ENCODE measurements at places on chromosomes 12 and 14. TPM values are rescaled to one million over a fixed set of nuclear protein-coding genes. Genes with fewer than 3 reads are reported as not detected.

The GRIN2B gene
- total RNA-seq: not detected

The CLEC9A gene
- total RNA-seq: not detected

DNA sequence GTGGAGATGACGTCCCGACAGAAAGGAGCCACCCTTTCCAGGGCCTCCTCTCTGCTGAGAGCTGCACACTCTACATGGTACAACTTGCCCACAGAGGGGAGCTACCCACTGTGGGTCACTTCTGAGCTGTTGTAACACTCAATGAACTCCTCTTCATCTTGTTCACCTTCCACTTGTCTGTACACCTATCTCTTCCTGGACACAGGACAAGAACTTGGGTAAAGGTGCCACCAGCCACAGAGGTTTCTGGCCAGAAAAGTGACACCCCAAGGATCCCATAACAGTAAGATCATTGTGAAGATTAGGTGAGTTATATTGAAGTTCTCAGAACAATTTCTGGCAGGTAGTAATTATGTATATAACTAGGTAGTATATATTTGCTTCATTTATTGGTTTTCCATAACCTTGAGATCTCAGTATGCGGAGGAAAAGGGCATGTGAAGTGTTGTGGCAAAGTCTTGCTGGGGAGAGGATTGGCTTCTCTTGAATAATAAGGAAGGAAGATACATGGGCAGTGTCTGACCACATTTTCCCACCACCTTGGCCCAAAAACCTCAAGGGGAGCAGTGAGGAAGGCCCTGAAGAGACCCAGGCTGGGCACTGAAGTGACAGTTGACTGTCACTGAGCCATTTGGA lies 34.2 kb downstream of the KRT76 start:
- no peak for DNase-seq
- no peak overlapping the region for H3K4me3 ChIP-seq
- peaks cover 9% of the 10 kb centered on the region for H3K27me3 ChIP-seq
- H3K36me3 ChIP-seq: no peaks in the 10 kb centered on the region
- H3K27ac ChIP-seq: no peak overlapping the region
- no peaks in the 10 kb centered on the region for H3K4me1 ChIP-seq

GRCh38 chr14:51455041-51455835 lies 196.5 kb upstream of the FRMD6 start:
- H3K27ac ChIP-seq: no peak overlapping the region
- no peaks in the 10 kb centered on the region for H3K27me3 ChIP-seq
- H3K4me3 ChIP-seq: no peak overlapping the region
- peaks cover 4% of the 10 kb centered on the region for H3K4me1 ChIP-seq
- H3K36me3 ChIP-seq: no peaks in the 10 kb centered on the region

DNA sequence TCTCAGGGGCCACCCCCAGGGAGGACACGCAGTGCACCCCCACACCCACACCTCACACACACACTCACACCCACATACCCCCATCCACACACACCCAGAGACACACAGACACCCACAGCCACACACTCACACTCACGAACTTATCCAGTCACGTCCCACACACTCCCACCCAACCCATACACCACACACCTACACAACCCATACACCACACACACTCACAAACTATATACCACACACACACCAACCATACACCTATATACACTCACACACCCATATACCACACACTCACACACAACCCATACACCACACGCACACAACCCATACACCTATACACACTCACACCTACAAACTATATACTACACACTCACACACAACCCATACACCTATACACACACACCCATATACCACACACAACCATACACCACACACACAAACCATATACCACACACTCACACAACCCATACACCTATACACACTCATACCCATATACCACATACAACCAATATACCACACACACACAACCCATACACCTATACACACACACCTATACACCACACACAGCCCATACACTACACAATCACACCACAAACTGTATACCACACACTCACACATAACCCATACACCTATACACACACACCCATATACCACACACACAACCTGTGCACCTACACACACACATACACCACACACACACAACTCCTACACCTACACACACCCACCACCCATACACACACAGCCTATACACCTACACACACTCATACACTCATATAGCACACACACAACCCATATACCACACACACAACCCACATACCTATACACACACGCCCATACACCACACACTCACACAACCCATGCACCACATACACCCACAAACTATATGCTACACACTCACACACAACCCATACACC lies 42.7 kb downstream of the TMEM121 start:
- H3K4me1 ChIP-seq: no peaks in the 10 kb centered on the region
- no peaks in the 10 kb centered on the region for H3K36me3 ChIP-seq
- no peak for DNase-seq
- no peak overlapping the region for H3K27ac ChIP-seq
- no peak overlapping the region for H3K4me3 ChIP-seq
- no peaks in the 10 kb centered on the region for H3K27me3 ChIP-seq

The CLEC4C gene
- total RNA-seq: not detected

The PLA2G1B gene
- 0.69 TPM for total RNA-seq
